ENCODE measurements at places on chromosomes 5 and 9. TPM values are rescaled to one million over a fixed set of nuclear protein-coding genes. Genes with fewer than 3 reads are reported as not detected.
A peak's percentile ranks its signal among the peaks of the same experiment; 100 is the strongest.

- H3K27ac ChIP-seq, result no peak overlapping the region
- no peaks in the 10 kb centered on the region for H3K36me3 ChIP-seq
- no peak for DNase-seq
- no peak overlapping the region for H3K4me3 ChIP-seq
Observed at GRCh38 chr5:125042261-125042890, 295.9 kb upstream of the ZNF608 start.

GRCh38 chr9:79224672-79225433, 346.9 kb upstream of the TLE4 start:
- no peaks in the 10 kb centered on the region for H3K27me3 ChIP-seq
- peak overlapping the region; percentile 48 for H3K27ac ChIP-seq
- H3K4me1 ChIP-seq, result no peaks in the 10 kb centered on the region
- DNase-seq, result no peak
- H3K4me3 ChIP-seq, result no peak overlapping the region

Gene TICAM2
- not detected for polyA plus RNA-seq

Gene KIAA0825
- polyA plus RNA-seq, result 1.2 TPM

DNA sequence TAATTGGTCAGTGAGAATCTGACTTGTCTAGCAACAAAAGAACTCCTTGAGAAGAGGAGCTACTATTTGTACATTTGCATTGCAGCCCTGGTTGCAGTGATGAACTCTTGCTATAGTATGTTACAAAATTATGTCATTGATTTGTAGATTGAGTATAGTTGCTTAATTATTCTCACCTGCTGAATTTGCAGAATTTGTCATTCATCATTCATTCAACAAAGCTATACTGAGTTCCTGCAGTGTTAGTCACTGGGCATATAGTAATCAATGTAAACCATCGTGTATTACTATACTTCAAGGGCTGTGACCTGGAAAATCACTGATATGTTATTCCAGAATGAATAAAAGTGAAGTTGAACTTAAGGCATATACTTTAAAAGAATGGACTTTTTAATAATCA, 50.1 kb downstream of the SLC1A3 start:
- no peaks in the 10 kb centered on the region for H3K4me1 ChIP-seq
- H3K4me3 ChIP-seq, result no peak overlapping the region
- peaks cover 48% of the 10 kb centered on the region for H3K27me3 ChIP-seq
- no peak overlapping the region for H3K27ac ChIP-seq

Gene TTLL11
- polyA plus RNA-seq, result 6.8 TPM

Gene ARL14EPL
- not detected for polyA plus RNA-seq

DNA sequence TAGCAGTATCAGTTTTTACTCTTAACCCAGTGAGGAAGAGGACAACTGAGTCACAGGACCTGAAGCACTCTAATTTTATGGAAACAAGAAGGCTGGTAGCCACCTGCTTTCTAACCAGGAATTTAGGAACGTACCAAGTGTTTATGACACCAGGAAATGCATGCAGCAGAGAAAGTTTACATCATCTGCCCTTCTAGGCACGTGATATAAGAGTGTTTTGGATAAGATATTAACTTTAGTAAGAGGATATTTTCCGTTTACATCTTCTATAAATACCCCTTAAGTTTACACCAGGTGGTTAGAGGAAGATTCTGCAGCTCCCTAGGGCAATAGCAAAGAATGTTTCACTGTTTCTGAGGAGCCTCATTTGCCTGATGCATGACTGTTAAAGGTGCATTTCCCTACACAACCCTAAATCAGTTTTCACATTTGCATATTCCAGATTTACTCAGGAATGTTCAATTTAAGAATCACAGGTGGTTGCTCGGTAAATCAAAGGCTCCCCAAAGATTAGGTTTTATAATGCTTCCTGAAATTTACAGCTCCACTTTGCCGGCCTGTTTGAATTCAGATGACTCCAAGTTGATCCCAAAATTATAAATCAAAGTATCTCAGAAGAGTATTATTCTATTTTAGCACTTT, 1.8 kb downstream of the TSC1 start:
- no peak for DNase-seq
- H3K27me3 ChIP-seq, result no peaks in the 10 kb centered on the region
- H3K4me3 ChIP-seq, result peak overlapping the region; percentile 97
- H3K4me1 ChIP-seq, result peaks cover 15% of the 10 kb centered on the region
- no peak overlapping the region for H3K27ac ChIP-seq

Gene TEK
- polyA plus RNA-seq, result 0.03 TPM

Gene SOHLH1
- not detected for polyA plus RNA-seq

DNA sequence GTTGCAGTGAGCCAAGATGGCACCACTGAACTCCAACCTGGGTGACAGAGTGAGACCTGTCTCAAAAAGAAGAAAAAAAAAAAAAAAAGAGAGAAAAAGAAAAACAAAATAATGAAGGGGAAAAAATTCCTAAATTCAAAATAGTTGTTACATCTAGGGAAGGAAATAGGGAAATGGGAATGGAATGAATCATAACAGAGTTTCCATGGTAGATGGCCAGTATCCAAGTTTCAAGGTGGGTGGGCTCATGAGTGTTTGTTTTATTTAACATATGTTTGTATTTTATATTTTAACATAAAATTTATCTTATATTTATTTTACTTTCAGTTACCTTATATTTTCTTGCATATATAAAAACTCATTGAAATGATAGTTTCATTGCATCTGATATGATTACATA, 215.6 kb downstream of the ARHGEF28 start:
- no peak overlapping the region for H3K27ac ChIP-seq
- no peak for DNase-seq
- no peak overlapping the region for H3K4me3 ChIP-seq
- peaks cover 3% of the 10 kb centered on the region for H3K4me1 ChIP-seq

DNA sequence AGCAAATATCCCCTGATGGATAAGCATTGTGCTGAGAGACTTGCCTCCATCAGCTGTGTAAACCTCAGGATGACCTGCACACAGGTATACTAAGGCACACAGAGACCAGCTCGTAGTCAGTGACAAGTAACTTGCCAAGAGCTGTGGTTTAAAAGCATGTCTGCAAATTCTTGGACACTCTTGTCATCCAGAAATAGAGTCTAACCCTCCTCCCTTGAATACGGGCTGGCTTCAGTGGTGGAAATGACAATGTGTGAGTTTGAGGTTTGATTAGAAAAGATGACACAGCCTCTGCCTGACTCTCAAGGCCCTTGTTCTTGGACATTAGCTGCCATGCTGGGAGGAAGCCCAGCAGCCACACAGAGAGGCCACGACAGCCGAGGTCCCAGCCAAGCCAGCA, 114.4 kb downstream of the GADD45G start:
- H3K4me3 ChIP-seq, result no peak overlapping the region
- H3K27ac ChIP-seq, result no peak overlapping the region
- no peaks in the 10 kb centered on the region for H3K27me3 ChIP-seq
- peaks cover 5% of the 10 kb centered on the region for H3K4me1 ChIP-seq
- no peak for DNase-seq

Gene DMRT2
- not detected for polyA plus RNA-seq

DNA sequence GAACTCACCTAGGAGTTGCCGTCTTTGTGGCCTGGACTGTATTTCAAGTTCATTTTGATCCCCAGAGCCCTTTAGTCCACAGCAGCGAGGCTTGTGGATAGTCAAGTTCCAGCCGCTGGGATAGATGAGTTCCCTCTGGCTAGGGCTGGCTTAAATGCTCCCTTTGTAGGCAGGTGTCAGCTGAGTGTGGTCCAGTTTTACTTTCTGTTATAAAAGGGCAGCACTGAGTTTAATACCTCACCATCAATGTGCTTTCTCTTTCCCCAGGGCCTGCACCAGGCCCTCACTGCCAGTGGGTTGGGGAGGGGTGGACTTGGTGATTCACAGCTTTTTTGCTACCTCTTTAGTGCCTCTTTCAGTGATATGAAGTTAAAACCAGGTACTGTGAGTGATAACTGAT, 188.2 kb downstream of the SLCO4C1 start:
- H3K27ac ChIP-seq, result no peak overlapping the region
- H3K4me1 ChIP-seq, result no peaks in the 10 kb centered on the region
- DNase-seq, result no peak
- no peak overlapping the region for H3K4me3 ChIP-seq
- no peaks in the 10 kb centered on the region for H3K27me3 ChIP-seq

Gene LECT2
- polyA plus RNA-seq, result 0.60 TPM

DNA sequence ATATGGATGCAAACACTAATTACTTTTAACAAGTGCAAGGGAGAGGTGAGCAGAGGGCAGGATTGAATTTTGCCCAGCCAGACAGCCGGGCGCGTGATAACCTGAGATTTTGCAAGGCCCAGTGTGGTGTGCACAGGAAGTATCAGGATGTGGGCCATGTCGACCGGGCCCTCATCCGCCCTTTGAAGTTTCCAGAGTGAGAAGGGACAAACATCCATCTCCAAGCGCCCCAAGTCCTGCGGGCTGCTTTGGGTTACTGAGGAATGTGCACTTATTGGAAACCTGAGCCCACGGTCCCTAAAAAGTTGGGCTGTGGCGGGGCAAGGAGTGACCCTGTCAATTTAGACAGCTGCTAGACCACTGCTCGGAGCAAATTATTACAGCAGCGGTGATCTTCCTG, 272.2 kb upstream of the IRX2 start:
- no peak for DNase-seq
- no peak overlapping the region for H3K4me3 ChIP-seq
- no peaks in the 10 kb centered on the region for H3K27me3 ChIP-seq
- H3K4me1 ChIP-seq, result no peaks in the 10 kb centered on the region
- H3K36me3 ChIP-seq, result no peaks in the 10 kb centered on the region

DNA sequence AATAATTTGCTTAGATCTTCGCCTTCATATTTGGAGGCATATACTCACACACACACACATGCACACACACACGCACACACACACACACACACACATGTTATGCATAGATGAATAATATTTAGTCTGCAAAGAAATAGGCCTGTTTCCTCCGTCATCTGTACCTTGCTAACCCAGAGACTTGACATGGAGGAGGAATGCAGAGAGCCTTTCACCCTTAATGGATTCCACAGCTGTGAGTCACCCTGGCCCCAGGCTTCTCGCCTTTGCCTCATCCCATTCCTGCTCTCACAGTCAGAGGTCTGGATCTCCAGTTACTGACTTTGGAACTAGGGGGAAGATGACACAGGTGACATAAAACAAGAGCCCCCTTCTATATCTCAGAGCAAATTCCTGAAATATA, 29.7 kb downstream of the ZNF462 start:
- no peaks in the 10 kb centered on the region for H3K27me3 ChIP-seq
- H3K4me1 ChIP-seq, result peaks cover 29% of the 10 kb centered on the region
- peak; percentile 48 for DNase-seq
- no peak overlapping the region for H3K4me3 ChIP-seq

Gene SPATA6L
- polyA plus RNA-seq, result 0.44 TPM

DNA sequence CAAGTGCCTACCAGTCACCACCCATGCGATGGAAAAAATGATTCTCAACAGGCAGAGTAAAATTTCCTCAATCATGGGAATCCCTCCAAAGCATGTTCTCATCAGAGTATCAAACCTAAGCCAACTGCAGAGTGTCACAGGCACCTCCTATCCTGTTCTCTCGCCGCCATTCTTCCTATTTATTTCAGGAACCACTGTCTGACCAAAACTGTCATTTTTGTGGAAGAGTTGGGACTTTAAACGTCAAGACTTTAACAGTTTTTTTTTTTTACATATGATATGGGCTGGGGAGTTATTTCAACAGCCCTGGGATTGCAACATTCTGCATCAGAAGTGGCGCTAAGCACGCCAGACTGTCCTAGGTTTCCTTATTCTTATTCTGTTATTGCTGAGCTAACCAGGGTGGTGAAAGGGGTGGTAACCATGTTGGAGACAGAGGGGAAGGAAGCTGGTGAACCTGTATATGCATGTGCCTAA, 29.5 kb downstream of the PFDN1 start:
- no peaks in the 10 kb centered on the region for H3K4me1 ChIP-seq
- no peak overlapping the region for H3K27ac ChIP-seq
- DNase-seq, result no peak
- no peaks in the 10 kb centered on the region for H3K27me3 ChIP-seq

Gene TLN1
- 91.8 TPM for polyA plus RNA-seq

- H3K27me3 ChIP-seq, result no peaks in the 10 kb centered on the region
- H3K36me3 ChIP-seq, result no peaks in the 10 kb centered on the region
- no peak overlapping the region for H3K4me3 ChIP-seq
- DNase-seq, result no peak
- H3K27ac ChIP-seq, result no peak overlapping the region
Observed at GRCh38 chr5:17378346-17378997, 119.6 kb upstream of the TAF11L2 start.

- H3K27me3 ChIP-seq, result peaks cover 10% of the 10 kb centered on the region
- no peaks in the 10 kb centered on the region for H3K4me1 ChIP-seq
Observed at GRCh38 chr5:180868960-180869359, 7.9 kb upstream of the ZFP62 start.

DNA sequence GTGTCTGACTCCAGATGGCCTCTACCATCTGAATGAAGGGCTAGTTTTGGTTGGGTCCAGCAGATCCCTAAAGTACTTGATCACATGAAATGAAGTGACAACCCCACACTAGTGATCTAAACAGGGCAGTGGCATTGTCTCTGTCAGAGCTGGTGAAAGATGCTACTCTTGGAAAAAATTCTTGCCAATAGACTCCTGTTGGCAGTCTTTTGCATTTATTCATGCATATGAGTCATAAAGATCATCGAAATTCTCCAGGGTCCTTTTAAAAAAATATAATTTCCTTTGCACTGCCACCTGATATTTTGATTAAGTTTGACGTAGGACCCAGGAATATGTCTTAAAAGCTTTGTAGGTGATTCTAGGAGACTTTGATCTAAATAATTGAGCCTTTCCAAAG, 135.1 kb upstream of the ELL2 start:
- H3K36me3 ChIP-seq, result no peaks in the 10 kb centered on the region
- H3K27me3 ChIP-seq, result no peaks in the 10 kb centered on the region
- H3K4me3 ChIP-seq, result no peak overlapping the region
- no peak for DNase-seq

DNA sequence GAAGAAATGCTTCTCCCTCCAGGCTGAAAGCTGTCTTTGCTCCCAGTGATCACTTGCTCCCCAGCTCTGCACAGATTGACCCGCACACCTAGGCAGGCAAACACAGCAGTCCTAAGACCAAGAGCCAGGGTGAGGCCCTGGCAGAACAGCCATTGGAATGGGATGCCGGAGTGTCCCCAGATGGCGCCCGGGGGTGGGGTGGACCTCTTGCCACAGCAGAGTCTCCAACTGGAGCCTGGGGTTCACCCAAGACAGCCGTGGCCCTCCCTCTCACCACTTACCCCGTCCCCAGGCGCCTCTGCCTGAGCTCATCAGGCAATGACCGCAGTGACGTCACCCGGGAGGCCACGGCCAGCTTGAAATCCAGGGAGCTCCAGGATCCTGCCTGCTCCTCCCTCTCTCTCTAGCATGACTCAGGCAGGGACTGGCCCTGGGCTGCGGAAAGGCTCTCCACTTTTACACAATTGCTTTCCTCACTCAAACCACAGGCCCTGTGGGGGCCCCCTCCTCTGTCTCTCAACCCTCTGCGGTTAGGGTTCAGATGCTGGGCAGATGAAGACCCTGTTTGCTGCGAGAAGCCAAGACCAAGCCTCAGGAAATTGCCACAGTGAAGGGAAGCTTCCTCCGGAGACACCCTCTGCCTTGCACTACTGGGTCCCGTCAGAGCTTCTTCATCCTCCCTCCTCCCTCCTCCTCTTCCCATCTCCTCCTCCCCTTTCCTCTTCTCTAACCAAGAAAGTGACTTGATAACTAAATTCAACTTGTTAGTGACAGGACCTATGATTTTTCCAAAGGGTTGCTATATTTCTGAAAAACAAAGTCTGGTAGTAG, 24.3 kb upstream of the PTGES start:
- H3K4me3 ChIP-seq, result no peak overlapping the region
- H3K4me1 ChIP-seq, result 0 out of 2 replicates have a peak, but pooled peaks cover 6% of the 10 kb centered on the region
- H3K27me3 ChIP-seq, result no peaks in the 10 kb centered on the region
- peak; percentile 45 for DNase-seq
- no peaks in the 10 kb centered on the region for H3K36me3 ChIP-seq

All from SK-N-SH (cell line).